ENCODE measurements at places on chromosomes 6 and 20.

GRCh38 chr6:44264154-44265006 is 971 bp downstream of the NFKBIE start:
- peak; percentile 50 for DNase-seq

DNA sequence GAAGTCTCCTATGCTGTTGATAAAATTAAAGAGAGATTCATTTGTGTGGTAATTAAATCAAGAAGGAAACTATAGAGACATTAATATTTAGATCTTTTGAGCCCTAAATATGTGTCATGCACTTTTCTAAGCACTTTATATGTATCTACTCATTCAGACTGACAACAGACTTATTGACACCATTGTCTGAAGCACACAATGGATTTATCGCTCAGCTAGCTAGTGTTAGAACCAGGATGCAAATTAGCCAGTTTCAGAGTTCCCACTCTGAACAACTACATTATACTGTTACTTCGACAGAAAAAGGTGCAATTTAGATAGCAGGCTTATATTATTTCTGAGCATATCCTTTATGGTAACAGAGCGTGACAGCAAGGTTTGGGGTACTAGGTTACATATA is 27.7 kb upstream of the KIAA0408 start:
- no peak for DNase-seq

GRCh38 chr6:2028457-2029038 is 216.9 kb downstream of the GMDS start:
- DNase-seq: no peak

DNA sequence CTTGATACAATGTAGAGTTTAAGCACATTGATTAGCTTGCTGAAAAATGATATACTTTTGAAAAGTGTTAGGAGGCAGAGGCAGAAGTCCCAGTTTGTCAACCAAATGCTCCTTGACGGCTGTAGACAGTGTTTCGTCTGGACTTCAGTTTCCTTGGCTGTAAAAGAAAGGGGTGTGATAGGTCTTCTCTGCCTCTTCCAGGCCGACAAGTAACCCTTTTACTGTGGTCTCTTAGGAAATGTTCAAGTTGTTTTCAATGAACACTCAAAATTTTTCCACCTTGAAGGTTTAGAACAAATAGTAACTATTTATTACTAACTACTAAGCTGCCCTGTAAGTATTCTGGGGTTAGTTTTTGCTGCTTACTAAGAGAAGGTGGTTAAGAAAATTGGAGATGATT is 122.4 kb downstream of the IRF4 start:
- DNase-seq: no peak

GRCh38 chr6:160330619-160331018 is 17.6 kb upstream of the SLC22A3 start:
- DNase-seq: no peak

DNA sequence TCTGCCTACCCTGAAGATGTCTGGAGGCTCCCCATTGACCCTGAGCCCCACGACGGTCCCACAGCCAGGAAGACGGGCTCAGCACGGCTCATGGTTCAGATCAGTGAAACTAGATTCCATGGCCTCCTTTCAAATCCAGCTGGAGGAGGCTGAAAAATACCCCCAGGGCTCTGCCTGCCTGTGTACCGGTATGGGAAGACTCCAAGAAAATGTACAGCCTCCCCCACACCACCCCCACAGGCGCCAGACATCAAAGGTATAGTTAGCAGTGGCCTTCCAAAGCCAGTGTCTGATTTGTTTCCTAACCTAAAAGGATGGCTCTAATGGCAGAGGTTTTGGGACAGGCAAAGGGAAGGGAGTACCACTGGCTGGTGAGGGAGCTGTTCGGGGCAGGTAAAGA is 86.2 kb upstream of the SNAP25 start:
- DNase-seq: no peak

DNA sequence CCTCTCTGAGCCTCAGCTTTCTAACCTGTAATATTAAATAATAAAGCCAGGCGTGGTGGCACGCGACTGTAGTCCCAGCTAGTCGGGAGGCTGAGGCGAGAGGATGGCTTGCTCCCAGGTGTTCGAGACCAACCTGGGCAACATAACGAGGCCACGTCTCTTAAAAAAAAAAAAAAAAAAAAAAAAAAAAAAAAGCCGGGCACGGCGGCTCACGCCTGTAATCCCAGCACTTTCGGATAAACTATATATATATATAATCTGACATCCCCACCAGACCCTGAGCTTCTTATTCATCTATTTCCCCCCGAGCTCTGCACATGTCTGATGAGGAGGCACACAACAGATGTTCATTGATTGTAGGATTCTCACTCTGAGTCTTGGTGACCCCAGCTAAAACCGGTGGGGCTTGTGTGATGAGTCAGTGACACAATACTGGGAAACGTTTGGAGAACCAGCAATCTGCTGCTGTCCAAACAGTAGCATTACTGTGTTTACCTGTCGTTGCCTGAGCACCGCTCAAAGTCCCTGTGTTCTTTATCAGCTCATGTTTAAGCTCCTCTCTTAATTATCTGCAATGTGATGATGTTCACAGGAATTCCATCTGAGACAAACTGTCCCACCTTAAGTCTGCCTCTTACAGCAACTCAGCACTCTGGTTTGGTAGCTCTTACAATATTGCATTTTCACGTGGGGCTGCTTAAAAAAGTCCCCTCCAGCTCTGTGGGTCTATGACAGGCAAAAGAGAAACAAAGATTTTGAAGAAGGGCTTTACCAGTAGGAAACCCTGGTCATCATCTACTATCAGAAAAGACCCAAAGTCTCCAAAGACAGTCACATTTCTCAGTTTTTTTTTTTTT is 1.0 kb upstream of the SPATA2 start:
- DNase-seq: no peak

- peak; percentile 94 for DNase-seq
These were observed at the start of gene C6orf118 for GRCh38 chr6:165308926-165309731. C6orf118 (minus strand) TSS chr6:165309605; CDS start chr6:165309586, 19 bp downstream.

DNA sequence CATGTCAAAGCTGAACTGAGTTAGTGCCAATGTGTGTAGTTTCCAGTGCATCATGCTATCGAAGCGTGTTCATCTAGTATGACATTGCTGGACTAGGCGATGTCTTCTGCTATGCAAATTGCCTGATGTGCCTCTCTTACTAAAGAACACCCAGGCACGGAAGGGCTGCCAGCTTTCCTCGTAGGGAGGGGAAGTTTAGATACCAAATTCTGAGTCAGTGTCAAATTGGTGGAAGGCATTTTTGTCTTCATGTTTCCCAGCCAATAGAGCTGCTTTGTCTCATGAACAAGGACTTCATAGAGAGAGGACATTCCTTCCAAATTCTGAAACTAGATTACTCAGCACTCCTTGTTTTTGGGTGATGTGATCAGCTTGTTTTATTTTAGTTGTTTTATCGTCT is 320.1 kb downstream of the BTBD3 start:
- DNase-seq: peak; percentile 26

DNA sequence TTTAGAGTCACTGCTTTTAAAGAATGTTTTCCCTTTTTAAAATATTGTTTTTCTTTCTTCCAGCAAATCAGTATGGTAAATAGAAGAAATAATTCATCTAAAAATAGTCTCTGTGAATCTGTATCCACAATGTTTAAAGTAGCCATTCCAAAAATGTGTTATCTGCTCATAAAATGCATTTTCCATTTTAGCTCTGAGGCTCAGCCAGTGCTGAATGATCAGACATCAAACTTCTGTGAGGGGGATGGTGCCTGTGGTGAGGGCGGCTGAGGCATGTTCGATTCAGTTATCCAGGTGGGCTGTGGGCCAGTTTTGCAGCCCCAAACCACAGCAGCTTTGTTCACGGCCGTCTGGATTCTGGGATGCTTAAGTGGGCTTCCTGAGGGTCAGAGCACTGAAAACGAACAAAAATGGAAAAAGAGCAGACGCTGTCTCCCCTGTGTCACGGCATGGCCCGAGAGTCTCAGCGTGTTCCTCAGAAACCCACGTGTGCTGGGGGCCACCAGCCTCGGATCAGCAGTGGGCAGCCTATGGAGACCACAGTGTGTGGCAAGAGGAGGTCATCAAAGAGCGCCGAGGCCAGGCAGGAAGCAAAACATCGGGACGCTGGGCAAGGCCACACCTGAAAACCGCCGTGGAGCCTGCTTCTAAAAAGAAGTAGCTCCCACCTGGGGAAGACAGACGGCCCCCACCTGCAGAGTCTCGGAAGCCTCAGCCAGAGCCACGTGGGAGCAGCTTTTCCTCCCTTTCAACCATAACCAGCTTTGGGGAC is 134.9 kb upstream of the THBS2 start:
- DNase-seq: no peak

GRCh38 chr6:156933201-156934068 is 156.3 kb downstream of the ARID1B start:
- no peak for DNase-seq

- no peak for DNase-seq
These were observed 48.8 kb upstream of the TSHZ2 start for GRCh38 chr20:52923123-52923937.

DNA sequence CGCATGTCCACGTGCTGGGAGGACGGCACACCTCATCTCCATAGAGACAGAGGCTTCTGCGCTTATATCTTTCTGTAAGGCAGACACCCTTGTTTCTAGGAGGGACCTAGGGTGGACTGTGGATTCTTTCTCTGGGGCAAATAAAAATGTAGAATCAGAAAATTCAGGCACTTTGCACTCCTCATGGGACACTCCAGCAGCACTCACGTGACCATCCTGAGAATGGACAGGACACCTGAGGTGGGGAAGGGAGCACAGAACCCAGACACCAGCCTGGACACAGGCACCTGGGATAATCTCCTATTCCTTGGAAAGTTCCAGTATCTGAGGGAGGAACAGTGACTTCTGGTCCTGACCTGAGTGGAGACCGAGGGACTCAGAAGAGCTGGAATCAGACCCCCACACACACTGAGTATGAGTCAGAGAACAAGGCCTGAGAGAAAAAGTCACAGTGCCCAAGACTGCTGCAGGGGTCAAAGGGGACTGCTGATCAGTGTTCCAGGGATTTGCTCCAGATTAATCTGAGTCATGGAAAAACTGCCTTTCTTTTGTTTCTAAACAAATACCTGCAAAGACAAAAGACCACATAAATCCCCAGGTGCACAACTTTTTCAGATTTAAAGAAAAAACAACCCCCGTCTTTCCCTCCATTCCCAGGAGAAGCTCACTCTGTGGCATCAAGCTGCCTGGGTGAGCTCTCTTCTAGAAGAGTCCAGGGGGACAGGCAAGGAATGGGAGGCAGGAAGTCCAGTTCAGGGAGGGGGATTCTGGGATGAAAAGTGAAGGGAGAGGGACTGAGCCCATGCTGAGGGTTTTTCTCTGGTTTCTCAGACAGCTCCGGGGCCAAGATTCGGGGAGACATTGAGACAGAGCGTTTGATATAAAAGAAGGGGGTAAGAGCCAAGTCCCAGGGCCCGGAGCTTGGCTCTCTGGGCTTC is 35.6 kb upstream of the MICB start:
- DNase-seq: no peak

- DNase-seq: peak; percentile 36
These were observed 735 bp downstream of the FAM135A start for GRCh38 chr6:70413992-70414494.

GRCh38 chr20:18822832-18823231 is 9.2 kb downstream of the SCP2D1 start:
- no peak for DNase-seq

GRCh38 chr20:58613061-58613854 is 37.8 kb upstream of the STX16 start:
- no peak for DNase-seq

- DNase-seq: no peak
These were observed 40.4 kb downstream of the TRAM2 start for GRCh38 chr6:52536424-52536916.

DNA sequence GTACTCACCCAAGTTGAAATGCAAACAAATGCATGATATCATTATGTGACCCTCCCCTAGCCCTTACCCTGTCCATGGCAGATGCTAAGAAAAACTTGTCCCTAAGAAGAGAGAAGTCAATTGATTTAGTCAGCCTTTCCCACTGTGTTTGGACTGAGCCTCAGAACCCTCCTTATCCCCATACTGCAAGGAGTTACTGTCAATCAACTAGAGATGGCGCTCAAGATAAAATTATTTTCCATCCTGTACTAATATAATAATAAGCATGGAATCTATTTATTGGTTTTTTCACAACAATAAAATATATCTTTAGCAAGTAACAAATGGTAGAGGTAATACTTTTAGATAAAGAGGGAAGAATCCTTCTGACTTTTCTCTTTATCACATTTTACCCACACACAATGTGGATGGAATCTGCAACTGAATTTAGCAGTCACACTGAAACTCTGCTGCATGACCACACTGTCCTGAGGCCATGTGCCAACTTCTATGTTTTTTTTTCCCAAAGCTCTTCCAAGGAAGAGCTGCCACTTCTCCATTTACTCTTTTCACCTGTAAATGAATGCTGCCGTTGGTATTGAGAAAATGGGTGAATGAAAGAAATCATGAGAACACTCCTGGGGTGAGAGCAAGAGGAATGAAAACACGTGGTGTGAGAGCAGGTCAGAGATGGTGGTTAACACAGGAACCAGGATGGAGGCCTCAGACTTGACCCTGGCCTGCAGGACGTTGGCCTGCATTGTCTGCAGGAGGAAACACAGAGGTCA is 10.5 kb downstream of the NT5E start:
- DNase-seq: no peak

DNA sequence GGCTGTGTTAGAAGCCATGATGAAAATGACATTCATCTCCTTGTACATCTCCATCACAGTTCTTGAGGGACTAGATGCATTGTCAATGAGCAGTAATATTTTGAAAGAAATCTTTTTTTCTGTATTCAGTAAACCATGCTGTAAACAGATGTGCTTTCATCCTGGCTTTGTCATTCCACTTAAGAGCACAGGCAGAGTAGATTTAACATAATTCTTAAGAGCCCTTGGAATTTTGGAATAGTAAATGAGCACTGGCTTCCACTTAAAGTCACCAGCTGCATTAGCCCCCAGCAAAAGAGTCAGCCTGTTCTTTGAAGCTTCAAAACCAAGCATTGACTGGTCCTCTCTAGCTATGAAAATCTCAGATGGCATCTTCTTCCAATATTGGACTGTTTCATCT is 197.8 kb upstream of the HDDC2 start:
- DNase-seq: no peak

DNA sequence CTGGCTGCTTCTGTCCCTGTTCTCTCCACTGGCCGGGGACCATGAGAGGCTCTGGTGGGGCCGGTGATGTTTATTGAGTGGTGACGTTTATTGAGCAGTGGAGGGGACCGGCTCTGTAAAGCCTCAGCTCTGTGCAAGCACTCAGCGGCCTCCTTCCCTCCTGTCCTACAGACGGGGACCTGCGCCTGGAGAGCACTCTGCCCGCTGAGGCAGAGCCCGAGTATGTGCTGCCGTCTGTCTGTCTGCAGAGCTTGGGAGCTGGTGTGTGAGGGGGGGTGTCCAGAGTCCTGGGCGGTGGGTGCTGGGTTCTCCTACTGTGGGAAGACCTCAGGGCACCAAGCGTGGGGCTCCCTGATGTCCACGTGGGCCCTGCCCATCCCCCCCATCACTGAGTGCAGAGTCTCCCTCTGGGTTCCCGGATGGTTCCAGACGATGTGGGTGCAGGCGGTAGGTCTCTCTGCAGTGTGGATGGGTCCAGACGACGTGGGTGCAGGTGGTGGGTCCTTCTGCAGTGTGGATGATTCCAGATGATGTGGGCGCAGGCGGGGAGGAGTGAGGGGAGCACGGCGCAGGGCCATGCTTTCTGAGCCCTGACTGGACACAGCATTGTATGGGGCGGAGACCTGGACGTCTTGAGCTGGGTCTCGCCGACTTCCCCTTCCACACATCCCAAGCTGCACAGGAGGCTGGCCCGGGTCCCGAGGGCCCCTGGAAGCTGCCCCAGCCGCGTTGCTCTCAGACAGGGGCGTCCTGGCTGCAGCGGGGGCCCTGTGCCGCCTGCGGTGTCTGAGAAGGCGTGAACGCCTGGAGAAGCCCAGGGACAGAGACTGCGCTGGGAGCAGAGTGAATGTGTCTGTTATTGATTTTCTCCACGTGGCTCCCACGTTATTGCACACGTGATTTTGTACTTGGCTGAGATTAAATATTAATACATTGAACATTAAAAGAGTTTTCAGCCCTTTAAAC is 14.9 kb upstream of the BHLHE23 start:
- no peak for DNase-seq

All from femur (tissue), 1 donor.